Stimulated activated CD8-positive, alpha-beta memory T cell treated with anti-CD3 and anti-CD28 coated beads, Interleukin-4, amount 100 ng/mL, for 1 hour (primary cell): ENCODE measurements at places on chromosomes 2 and 18.

- no peak for DNase-seq
Observed at GRCh38 chr2:213089438-213089837, 62.0 kb downstream of the IKZF2 start.

GRCh38 chr2:50840341-50841124 is 191.4 kb downstream of the NRXN1 start:
- no peak for DNase-seq

GRCh38 chr2:8086796-8087479 is 594.9 kb upstream of the ID2 start:
- no peak for DNase-seq

DNA sequence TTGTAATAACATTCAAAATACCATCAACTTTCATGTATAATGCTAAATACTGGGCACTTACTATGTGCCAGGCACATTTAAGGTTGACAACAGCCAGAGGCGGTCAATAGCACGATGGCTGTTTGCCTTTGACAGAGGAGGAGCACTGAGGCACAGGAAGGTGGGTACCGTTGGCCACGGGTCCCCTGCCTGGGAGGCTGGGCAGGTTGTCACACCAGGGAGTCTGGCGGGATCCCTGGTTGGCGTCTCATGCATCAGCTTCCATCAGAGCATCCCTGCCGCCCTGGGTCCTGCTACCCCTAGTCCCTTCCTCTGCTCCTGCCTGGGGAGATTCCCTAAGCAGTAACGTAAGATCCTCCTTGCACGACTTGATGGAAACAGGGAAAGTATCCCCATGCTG is 19.4 kb downstream of the ALLC start:
- no peak for DNase-seq

DNA sequence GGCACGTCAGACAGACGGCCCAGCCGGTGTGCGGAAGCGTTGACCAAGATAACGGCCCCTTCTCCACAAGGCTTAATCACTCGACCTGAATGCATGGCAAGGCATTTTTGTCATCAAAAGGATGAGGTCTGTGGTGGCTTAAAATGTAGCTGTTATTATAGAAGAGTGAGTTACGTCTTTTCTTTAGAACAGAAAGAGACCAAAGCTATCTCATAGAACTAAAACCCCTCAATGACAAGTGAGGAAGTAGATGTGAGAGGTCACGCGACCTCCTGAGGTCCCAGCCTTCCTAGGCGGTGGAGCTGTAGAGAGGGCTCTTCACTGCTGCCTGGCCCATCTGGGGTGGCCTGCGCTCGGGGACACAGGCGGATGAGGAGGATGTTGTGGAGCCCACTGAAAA is 75.7 kb downstream of the LDLRAD4 start:
- no peak for DNase-seq

GRCh38 chr2:117921520-117921919 is 92.3 kb downstream of the CCDC93 start:
- no peak for DNase-seq

- DNase-seq = no peak
Observed at GRCh38 chr2:65016789-65017188, 27.6 kb downstream of the SLC1A4 start.

GRCh38 chr2:25030702-25031101 is 11.2 kb upstream of the EFR3B start:
- no peak for DNase-seq

- DNase-seq = no peak
Observed at GRCh38 chr2:198315791-198316630, 511.6 kb downstream of the PLCL1 start.

DNA sequence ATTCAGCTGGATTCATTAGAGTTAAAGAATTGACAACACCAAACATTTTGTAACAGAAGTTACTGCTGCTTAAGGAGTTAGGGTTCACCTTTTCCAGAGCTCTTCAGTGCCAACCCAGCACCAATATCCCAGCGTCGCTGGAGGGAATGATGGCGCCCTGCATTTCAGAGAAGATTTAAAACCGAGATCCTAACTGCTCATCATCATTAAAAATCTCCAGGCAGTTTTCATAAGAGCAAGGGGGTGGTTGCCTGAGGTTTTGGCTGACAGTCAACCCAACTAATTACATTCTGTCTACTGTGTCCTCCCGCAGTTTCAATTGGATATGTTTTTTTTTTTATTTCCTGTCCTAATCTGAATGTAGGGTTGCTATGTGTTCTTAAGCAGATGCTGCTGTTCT is 509.6 kb upstream of the TCF4 start:
- DNase-seq = no peak
